Ascending aorta (tissue), 2 donors: ENCODE measurements at places on chromosomes 1 and 21. TPM values are rescaled to one million over a fixed set of nuclear protein-coding genes. Genes with fewer than 3 reads are reported as not detected.

- no peaks in the 10 kb centered on the region for H3K36me3 ChIP-seq
- no peak overlapping the region for H3K4me3 ChIP-seq
- H3K27ac ChIP-seq: no peak overlapping the region
- no peaks in the 10 kb centered on the region for H3K4me1 ChIP-seq
- DNase-seq: no peak
These were observed 21.2 kb upstream of the ZP4 start for GRCh38 chr1:237911911-237912310.

The KHDRBS1 gene
- total RNA-seq: 120 TPM

DNA sequence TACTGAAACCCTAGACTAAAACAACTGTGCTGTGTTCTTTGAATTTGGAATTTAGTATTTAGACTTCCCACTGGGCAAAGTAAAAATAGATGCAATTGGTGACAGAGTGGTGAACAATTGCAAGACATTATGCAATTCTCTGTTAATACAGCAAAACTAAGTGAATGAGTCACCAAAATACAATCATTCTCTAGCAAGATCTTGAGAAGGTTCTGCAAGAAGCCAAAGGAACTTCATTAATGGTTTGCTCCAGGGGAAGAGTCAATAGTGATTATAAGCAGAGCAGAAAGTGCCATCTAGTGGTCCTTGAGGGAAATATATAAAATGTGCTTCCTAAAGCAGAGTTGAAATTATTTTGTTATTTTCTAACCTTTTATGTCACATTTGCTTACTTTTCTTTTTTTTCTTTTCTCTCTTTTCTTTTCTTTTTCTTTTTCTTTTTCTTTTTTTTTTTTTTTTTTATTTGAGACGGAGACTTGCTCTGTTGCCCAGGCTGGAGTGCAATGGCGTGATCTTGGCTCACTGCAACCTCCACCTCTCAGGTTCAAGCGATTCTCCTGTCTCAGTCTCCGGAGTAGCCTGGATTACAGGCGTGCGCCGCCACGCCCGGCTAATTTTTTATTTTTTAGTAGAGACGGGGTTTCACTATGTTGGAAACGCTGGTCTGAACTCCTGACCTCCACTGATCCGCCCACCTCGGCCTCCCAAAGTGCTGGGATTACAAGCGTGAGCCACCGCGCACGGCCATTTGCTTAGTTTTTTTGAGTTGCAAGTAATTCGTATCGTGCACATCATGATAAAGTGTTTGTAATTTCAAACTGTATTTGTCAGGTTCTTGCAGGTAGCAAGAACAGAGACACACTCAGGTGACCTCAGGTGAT lies 99.2 kb downstream of the CTH start:
- no peak for DNase-seq
- H3K4me1 ChIP-seq: no peaks in the 10 kb centered on the region
- no peaks in the 10 kb centered on the region for H3K27me3 ChIP-seq

The USH2A gene
- not detected for total RNA-seq

DNA sequence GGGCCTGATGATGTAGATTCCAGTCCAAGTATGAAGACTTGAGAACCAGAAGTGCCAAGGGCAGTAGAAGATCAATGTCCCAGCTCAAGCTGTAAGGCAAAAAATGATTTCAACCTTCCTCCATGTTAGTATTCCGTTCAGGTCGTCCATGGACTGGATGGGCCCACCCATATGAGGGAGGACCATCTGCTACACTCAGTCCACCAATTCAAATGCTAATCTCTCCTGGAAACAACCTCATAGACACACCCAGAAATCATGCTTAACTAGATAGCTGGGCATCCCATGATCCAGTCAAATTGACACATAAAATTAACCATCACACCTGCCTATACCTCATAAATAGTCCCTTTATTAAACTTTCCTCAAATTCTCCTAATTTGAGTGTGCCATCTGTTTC lies 73.3 kb upstream of the NFASC start:
- H3K4me1 ChIP-seq: no peaks in the 10 kb centered on the region
- H3K36me3 ChIP-seq: no peaks in the 10 kb centered on the region
- no peak for DNase-seq
- no peaks in the 10 kb centered on the region for H3K27me3 ChIP-seq

- no peaks in the 10 kb centered on the region for H3K36me3 ChIP-seq
- H3K4me1 ChIP-seq: peaks cover 24% of the 10 kb centered on the region
- DNase-seq: peak; percentile 36
- no peaks in the 10 kb centered on the region for H3K27me3 ChIP-seq
- H3K27ac ChIP-seq: peak overlapping the region; percentile 70
These were observed 58.6 kb downstream of the DDR2 start for GRCh38 chr1:162690672-162691434.

DNA sequence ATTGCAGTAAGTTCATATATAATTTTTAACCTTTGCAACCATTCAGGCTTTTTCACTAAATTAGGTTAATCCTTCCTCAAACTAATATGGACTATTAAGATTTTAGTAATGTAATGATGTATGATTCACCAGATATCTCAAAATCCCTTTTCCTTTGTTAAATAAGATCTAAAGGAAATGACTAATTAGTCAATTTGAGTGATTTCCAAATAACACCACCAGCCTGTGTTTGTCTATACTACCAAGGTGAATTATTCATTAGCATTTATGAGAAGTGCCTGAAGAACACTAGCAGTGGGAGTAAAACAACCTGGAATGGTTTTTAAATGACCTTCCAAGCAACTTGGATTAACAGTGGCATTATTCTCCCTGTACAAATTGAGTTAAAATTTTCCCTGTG lies 670.6 kb upstream of the PKN2 start:
- H3K4me3 ChIP-seq: no peak overlapping the region
- no peaks in the 10 kb centered on the region for H3K36me3 ChIP-seq
- H3K27me3 ChIP-seq: no peaks in the 10 kb centered on the region
- no peak for DNase-seq

DNA sequence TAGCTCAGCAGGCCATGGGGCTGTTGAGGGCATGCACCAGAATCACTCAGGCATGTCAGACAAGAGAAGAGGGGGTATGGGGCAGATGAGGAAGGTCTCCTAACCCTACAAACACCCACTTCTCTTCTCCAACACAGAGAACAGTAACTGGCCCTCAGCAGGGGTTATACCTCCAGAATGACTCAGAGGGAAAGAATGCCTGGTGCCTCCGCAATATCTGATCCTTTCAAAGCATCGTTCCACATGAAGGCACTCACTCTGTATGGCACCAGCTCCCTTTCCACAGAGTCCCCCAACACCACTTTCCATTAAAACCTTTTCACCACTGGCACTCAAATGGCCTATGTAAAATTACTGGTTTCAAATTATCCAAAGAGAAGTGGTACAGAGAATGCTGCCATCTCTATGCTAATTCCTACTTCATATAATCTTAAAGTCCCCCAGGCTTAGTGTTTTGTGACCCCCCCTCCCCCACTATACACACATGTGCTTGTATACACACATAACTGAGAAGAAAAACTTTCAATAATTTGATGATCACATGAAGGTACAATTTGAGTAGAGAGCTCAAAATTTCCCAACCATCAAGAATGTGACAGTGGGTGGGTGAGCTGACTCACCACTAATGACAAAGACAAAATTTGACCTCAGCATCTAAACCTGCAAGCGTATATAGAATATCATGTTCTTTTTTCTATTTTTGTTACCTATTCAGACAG lies 91.5 kb downstream of the SIPA1L2 start:
- no peaks in the 10 kb centered on the region for H3K27me3 ChIP-seq
- no peak overlapping the region for H3K27ac ChIP-seq
- no peaks in the 10 kb centered on the region for H3K36me3 ChIP-seq
- no peak for DNase-seq

- no peak overlapping the region for H3K27ac ChIP-seq
- peaks cover 52% of the 10 kb centered on the region for H3K36me3 ChIP-seq
- H3K4me1 ChIP-seq: no peaks in the 10 kb centered on the region
- no peaks in the 10 kb centered on the region for H3K27me3 ChIP-seq
- H3K4me3 ChIP-seq: no peak overlapping the region
These were observed 34.5 kb downstream of the DBT start for GRCh38 chr1:100215101-100215500.

The ARHGEF10L gene
- 177 TPM for total RNA-seq

The FOXO6 gene
- total RNA-seq: 5.7 TPM

- no peaks in the 10 kb centered on the region for H3K36me3 ChIP-seq
- no peaks in the 10 kb centered on the region for H3K27me3 ChIP-seq
- no peaks in the 10 kb centered on the region for H3K4me1 ChIP-seq
- no peak overlapping the region for H3K4me3 ChIP-seq
- no peak for DNase-seq
These were observed 148.7 kb downstream of the ZZZ3 start for GRCh38 chr1:77533660-77534305.

- no peak overlapping the region for H3K27ac ChIP-seq
- H3K4me1 ChIP-seq: no peaks in the 10 kb centered on the region
- H3K36me3 ChIP-seq: no peaks in the 10 kb centered on the region
- no peaks in the 10 kb centered on the region for H3K27me3 ChIP-seq
- H3K4me3 ChIP-seq: no peak overlapping the region
- no peak for DNase-seq
These were observed 76.4 kb upstream of the ZBTB18 start for GRCh38 chr1:243974451-243975292.

DNA sequence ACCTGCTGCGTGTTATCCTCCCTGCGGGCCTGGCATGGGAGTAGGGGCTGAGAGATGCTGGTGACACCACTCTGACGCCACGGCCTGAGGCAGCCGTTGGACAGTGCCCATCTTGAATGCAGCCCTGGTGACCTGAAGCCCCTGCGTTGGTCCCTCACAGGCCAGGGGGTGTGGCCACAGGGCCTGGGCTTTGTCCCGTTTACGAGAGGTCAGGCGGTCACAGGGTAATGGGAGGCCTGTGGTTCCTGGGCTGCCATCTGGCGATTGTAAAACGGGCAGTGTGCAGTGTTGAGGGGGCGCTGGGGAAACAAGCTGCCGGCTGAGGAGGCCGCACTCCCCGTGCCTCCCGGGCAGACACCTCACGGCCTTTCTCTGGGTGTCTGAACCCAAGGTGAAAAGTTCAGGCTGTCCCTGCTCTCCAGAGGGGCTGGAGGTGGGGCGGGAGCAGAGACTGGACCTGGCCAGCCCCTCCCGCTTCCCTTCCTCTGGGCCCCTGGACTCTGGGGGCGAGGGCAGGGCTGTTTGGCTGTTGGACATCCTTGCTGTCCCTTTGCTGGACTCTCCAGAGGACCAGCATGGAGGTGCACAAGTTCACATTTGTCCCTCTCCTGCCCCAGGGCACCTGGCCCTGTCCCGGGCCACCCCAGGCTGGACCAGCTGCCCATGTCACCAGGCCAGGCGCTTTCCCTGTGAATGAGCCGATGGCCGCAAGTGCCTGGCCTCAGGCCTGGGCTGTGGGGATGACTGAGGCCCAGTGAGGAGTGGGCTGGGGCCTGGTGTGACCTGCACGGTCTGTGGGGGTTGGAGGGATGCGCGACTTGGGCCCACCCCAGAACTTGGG lies 42.4 kb downstream of the SKI start:
- H3K4me3 ChIP-seq: no peak overlapping the region
- H3K27ac ChIP-seq: peak overlapping the region; percentile 68
- H3K27me3 ChIP-seq: no peaks in the 10 kb centered on the region
- no peak for DNase-seq

- no peak overlapping the region for H3K27ac ChIP-seq
- DNase-seq: no peak
- H3K27me3 ChIP-seq: no peaks in the 10 kb centered on the region
- no peaks in the 10 kb centered on the region for H3K36me3 ChIP-seq
- no peak overlapping the region for H3K4me3 ChIP-seq
- no peaks in the 10 kb centered on the region for H3K4me1 ChIP-seq
These were observed 33.8 kb upstream of the NFASC start for GRCh38 chr1:204836856-204837255.

- no peak overlapping the region for H3K27ac ChIP-seq
- no peak for DNase-seq
- no peak overlapping the region for H3K4me3 ChIP-seq
These were observed 31.8 kb downstream of the KCNK2 start for GRCh38 chr1:215114154-215114933.

The UBASH3A gene
- 0.75 TPM for total RNA-seq

The TEX38 gene
- not detected for total RNA-seq

DNA sequence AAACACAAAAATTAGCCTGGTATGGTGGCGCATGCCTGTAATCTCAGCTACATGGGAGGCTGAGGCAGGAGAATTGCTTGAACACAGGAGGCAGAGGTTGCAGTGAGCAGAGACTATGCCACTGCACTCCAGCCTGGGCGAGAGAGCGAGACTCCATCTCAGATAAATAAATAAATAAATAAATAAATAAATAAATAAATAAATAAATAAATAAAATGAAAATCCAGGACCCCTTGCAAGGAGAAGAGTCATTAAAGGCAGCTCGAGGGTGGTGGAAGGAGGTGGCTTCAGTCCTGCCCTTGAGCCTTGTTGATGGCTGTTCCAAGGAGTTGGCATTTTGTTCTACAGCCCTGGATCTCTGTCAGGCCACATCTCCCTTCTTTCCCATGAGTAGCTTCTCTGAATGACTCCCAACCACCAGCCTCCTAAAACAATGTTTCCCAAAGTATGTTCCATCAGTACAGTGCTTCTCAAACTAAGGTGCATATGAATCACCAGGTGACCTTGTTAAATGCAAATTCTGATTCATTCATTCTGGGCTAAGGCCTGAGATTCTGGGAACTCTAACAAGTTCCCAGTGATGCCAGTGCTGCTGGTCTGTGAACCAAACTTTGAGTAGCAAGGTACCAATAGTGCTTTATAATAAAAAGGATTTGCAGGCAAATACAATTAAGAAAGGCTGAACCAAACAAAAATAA lies 99.0 kb downstream of the KCNN3 start:
- no peak overlapping the region for H3K4me3 ChIP-seq
- no peak overlapping the region for H3K27ac ChIP-seq
- H3K36me3 ChIP-seq: no peaks in the 10 kb centered on the region
- H3K27me3 ChIP-seq: no peaks in the 10 kb centered on the region

DNA sequence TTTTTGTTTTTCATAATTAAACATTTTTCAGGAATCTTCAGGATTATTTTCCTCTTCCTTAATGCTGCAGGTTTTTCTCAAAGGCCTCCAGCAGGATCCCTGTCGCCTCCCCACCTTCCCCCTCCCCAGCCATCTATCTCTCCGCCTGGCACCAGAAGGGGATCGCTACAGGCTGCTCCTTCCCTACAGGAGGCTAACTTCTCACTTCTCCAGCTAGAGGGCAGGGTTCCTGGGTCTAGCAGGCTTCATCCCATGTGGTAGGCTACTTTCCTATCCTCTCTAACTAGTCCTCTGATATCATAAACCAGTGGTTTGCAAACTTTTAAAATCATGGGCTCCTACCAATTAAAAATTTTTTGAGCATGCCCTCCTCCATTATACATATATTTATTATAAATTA lies 104.1 kb downstream of the KCNN3 start:
- no peak overlapping the region for H3K4me3 ChIP-seq
- H3K4me1 ChIP-seq: no peaks in the 10 kb centered on the region
- no peak for DNase-seq
- H3K27me3 ChIP-seq: no peaks in the 10 kb centered on the region
- H3K36me3 ChIP-seq: no peaks in the 10 kb centered on the region

DNA sequence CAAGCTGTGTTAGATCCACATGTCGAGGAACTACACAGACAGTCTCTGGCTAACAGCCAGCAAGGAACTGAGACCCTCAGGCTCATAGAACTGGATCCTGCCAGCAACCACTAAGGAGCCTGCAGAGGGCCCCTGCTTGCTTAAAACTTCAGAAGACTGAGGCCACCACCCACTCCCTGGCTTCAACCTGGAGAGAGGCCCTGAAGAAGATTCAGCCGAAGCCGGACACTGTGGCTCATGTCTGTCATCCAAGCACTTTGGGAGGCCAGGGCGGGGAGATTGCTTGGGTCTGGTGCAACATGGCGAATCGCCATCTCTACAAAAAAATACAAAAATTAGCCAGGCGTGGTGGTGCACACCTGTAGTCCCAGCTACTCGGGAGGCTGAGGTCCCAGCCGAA lies 92.6 kb upstream of the TMPRSS2 start:
- H3K4me1 ChIP-seq: no peaks in the 10 kb centered on the region
- no peak overlapping the region for H3K27ac ChIP-seq
- H3K27me3 ChIP-seq: no peaks in the 10 kb centered on the region

- H3K4me3 ChIP-seq: no peak overlapping the region
- no peak overlapping the region for H3K27ac ChIP-seq
- no peaks in the 10 kb centered on the region for H3K27me3 ChIP-seq
- no peaks in the 10 kb centered on the region for H3K36me3 ChIP-seq
- no peak for DNase-seq
These were observed 459.7 kb downstream of the KIF26B start for GRCh38 chr1:245614476-245614875.
